ENCODE measurements at places on chromosomes 7 and 10.

DNA sequence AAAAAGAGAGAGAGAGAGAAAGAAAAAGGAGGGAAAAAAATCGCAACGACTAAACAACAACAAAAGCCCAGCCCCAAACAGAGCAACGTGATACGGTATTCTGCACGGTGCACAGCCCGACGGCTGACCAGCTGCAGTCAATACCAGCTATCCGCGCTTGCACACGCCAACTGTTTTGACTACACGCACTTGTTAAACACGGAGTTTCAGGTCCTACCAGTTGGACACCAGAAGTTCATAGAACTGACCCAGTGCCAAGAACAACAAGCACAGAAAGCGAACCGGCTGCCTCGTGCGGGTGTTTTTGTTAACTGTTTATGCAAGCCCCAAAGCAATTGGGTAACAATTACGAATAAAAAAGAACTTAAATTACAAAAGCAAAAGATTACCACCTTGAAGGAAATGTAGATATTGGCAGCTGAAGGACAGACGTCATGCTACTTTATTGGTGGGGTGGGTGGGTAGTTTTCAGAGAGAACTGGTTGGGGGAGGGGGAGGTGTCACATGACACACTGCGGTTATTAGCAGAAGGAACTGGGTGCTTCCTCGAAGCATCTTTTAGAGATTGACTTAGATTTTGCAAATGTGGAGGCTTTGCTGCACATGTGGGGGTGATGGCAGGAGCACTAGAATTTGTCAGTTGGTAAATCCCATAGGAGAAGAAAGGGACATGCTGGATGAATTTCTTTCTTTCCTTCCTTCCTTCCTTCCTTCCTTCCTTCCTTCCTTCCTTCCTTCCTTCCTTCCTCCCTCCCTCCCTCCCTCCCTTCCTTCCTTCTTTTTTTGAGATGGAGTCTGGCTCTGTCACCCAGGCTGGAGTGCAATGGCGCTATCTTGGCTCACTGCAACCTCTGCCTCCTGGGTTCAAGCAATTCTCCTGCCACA lies 110.6 kb upstream of the EFCAB10 start:
- peak; percentile 36 for DNase-seq

DNA sequence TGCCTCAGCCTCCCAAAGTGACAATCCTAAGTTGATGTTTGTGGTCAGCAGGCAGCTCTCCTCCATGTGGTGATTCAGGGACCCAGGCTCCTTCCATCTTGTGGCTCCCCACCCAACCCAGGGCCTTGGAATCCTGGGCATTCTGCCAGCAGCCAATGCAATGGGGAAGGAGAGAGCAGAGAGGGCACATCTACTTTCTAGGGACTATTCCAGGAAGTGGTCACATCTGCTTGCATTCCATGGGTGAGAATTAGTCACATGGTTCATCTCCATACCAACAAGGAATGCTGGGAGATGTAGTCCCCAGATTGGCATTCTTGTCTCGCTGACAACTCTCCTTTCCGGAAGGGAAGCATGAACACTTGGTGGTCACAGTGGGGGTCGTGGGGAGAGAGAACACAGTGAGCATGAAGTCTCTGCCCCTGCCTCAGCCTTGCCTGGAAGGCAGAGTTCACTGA lies 9.9 kb upstream of the SRRM3 start:
- DNase-seq = no peak

GRCh38 chr7:142776206-142776844 lies 5.6 kb downstream of the PRSS2 start:
- DNase-seq = no peak

- DNase-seq = no peak
Measured at GRCh38 chr7:37698276-37698675, 14.7 kb downstream of the GPR141 start.

DNA sequence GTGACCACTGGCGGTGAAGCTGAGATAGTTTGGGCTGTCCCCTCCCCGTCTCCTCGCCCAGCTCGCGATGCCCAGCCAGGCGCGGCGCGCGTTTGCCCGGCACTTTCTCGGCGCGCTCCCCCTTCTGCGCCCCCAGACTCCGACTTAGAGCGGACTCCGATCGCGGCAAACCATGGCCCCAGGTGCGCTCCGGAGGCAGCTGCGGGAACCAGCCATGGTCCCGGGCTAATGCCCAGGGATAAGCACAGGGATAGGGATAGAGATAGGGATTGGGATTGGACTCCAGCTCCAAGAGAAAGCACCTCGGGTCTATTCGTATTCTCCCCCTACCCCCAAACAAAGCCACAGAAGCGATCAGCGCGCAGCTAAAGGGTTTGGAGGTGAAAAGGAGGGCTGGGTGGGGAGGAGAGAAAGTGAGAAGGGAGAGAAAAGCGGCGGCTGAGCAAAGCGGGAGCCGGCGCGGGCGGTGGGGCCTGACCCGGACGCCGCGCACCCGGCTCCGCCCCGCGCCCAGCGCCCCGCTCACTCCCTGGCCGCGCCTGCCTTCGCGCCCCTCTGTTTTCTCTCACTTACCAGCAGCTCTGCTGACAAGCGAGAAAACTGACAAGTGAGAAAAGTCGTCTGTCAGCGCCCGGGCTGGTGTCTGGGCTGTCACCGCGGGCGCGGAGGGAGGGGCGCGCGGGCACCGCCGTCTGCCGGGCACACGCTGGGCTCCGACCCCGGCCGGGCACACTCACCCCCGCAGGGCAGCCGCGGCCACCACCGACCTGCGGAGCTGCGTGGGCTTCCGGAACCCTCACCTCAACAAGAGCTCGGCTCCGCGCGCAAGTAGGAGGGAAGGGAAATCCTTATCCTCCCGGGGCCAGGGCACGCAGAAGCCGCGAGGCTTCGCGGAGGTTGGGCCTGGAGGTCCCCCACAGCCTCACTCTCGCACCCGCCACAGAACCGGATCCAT lies at the start of gene PDE1C:
Gene PDE1C (minus strand): TSS at position 2 of the 955 bp plus-strand sequence.
- DNase-seq = no peak

DNA sequence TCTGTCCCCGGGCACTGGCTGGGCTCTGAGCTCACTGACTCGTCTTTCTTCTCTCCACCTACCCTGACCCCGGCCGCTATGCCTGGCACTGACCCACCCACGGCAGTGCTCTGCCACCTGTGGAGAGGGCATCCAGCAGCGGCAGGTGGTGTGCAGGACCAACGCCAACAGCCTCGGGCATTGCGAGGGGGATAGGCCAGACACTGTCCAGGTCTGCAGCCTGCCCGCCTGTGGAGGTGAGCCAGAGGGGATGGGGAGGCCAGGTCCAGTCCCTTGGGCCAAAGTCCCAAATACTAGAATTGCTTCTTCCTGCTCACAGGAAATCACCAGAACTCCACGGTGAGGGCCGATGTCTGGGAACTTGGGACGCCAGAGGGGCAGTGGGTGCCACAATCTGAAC lies 27.3 kb downstream of the TBATA start:
- no peak for DNase-seq

DNA sequence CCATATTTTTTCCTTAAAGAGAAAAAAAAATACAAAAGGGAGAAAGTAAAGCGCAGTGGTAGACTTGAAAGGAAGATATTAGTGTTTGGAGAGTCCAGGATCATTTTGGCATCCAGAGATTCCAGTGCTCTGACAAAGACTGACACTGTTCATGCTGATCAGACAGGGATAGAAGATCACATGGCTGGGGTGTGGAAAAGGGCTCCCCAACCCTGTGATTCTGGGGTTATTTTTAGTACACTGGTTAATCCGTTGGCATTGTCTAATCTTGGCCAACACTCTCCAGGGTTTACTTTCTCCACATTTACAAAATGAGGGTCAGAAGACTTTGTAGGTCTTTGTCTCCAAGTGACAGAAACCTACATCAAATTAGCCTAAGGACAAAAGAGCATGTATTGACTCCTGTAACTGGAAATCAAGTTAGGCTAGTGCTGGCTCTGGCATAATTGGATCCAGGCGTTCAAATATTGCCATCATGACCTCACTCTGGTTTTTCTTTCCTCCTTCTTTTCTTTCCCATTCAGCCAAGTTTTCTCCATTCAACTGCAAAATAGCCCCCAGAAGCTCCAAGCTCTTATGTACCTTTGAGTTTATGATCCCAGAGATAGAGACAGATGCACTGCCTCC lies 181.6 kb downstream of the PHTF2 start:
- DNase-seq = no peak

DNA sequence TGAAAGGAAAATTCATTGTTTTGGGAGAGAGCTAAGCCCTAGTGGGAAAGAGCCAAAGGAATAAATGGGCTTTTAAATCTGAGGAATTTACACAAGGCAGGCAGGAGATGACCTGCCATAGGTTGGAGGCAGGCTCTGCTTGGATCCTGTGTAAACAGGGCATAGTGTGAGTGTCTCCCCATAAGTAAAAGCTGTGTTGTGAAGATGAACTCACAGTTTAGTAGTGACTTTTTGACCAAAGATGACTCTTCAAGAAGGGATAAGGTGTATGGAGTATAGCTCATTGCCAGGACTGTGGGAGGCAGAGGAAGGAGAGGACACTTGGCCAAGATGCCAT lies 63.2 kb downstream of the KAT6B start:
- no peak for DNase-seq

GRCh38 chr10:118253397-118253796 lies 88.7 kb downstream of the FAM204A start:
- DNase-seq = no peak

- no peak for DNase-seq
Measured at GRCh38 chr7:2517026-2517425, 2.5 kb upstream of the LFNG start.

DNA sequence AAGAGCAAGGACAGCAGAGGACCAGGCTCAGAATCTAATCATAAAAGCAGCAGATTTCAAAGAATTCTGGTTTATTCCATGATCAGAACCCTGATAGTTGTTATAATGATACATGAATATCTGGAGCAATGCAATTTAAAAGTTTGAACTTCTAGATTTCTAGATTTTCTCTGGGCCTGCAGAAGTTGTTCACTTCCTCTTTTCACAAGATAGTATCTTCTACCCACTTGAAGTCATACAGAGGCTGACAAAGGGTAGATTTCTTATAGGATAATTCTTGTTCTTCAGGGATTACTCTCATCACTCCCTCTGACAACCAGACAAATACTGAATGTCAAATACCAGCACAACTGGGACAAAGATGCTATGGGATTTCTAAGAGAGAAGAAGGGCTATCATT lies 320.0 kb upstream of the ETV1 start:
- DNase-seq = no peak
